ENCODE measurements at places on chromosomes 2 and 18.
A peak's percentile ranks its signal among the peaks of the same experiment; 100 is the strongest.

- DNase-seq: no peak
These were observed 30.1 kb upstream of the ODC1 start for GRCh38 chr2:10478298-10478625.

DNA sequence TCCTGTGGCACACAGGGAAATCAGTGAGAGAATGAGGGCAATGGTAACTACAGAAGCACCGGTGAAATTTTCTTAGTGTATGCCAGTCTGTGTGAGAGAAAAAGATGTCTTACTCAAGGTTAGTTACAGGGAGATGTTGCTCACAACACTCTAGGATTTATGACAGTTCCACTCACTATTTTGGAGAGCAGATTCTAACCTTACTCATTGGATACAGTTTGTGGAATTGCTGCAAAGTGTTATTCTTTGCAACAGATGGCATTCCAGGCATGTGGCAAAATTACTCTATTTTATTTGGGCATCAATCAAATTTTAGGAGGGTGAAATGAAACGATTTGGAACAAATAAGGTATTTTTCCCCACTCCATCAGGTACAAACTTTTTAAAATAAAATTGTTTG is 449.1 kb downstream of the PIK3C3 start:
- no peak for DNase-seq

DNA sequence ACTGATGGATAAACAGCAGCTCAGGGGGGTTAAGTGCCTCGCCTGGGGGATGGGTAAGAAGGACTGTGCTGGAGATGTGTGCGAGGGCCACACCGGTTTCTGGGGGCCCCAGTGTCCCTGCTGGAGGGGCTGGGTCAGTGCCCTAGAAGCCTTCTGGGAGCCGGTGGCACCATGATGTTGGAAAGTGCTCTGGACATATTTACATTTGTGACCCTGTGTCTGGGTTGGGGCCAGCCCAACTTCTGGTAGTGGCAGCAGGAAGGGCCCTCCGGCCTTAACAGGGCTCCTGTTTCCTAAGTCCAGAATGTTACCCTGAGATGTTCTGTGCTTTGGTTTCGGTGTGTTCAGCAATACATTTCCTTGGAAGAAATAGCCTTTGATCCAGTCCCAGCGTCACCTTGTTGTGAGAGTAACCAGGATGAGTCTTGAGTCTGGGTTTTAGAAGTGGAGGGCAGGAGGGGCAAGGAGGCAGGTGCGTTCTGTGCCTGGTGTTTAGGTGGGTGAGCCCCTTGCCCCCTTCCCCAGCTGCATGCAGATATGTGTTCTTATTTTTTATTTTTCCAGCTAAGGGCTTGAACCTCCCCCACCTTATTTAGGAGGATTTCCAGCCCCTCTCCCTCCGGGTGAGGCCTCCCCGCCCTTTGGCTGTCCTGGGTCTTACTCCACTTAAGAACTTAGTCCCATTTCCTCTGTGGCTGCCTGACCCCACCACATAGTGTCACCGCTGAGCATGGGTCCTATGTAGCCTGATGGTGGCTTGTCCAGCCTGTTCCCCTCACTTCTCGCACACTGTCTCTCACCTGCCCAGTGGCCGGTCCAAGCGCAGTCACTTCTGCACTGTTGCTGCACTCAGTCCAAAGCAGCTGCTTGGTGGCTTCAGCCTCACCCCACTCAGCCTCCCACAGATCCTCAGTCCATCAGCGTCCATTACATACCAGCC is 132.7 kb upstream of the HS6ST1 start:
- no peak for DNase-seq

GRCh38 chr18:21141668-21142422 is 30.2 kb upstream of the ROCK1 start:
- DNase-seq: no peak

- no peak for DNase-seq
These were observed 184.8 kb upstream of the SOX11 start for GRCh38 chr2:5507367-5507766.

GRCh38 chr2:199488772-199489400 is 31.1 kb upstream of the SATB2 start:
- DNase-seq: no peak

DNA sequence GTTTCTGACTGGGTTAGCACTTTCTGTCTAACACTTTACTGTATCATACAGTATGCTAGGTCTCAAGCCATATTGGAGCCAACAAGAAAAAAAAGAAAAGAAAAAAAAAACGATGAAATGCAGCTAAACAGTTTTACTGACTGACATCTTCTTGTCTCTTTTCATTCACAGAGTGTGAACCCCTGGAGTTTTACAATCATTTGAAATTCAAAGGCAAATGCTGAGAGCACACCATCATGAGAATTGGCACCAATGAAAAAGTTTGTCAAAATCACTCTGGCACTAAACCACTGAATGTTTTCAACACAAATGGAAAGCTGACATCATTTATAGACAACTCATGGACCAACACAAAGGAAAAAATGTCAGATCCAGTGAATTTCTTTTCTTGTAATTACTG is 513.3 kb downstream of the LRRTM4 start:
- DNase-seq: no peak

GRCh38 chr2:16170675-16171424 is 230.5 kb downstream of the MYCN start:
- no peak for DNase-seq

- no peak for DNase-seq
These were observed 44.8 kb downstream of the ZNF532 start for GRCh38 chr18:58909521-58909920.

GRCh38 chr2:54770211-54770610 is 46.7 kb downstream of the EML6 start:
- no peak for DNase-seq

DNA sequence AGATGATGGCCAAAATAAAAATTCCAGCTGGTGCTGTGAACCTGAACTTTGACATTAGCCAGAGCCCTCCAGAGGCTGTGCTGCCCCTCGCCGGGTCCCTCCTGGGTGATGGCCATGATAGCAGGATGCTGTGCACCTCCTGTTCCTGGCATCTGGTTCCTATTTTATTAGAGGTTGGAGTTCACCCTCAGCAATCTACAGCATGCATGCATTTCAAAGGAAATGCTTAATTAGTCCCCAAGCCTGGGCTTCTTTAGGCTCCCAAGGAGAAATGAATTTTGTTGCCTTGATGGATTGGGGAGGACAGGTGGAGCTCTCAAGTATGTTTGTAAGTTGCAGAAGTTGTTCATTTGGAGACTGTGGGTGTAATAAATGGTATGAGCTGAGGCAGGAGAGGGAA is 166.9 kb downstream of the GLI2 start:
- no peak for DNase-seq

DNA sequence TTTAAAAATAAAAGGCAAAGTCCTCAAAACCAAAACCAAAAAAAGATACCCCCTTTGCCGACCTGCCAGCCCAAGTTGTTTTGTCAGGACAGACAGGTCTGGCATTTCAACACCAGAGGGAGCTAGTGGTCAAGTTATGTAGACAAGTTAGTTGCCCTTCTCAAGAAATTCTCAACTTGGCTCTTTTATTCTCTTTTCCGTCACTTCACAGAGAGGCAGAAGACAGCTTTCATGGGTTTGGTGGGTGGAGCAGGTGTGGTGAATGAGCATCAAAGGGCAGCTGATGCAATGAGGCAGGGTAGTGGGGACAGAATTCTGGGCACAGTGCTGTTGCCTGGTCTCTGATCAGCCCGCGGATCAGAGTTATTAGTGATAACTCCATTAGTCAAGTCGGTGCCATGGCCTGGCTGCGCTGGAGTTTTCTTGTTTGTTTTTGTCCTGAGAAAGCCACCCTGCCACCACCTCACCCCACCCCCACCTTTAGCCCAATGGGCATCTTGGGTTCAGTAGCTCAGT is 303.7 kb upstream of the EPAS1 start:
- DNase-seq: peak; percentile 52

DNA sequence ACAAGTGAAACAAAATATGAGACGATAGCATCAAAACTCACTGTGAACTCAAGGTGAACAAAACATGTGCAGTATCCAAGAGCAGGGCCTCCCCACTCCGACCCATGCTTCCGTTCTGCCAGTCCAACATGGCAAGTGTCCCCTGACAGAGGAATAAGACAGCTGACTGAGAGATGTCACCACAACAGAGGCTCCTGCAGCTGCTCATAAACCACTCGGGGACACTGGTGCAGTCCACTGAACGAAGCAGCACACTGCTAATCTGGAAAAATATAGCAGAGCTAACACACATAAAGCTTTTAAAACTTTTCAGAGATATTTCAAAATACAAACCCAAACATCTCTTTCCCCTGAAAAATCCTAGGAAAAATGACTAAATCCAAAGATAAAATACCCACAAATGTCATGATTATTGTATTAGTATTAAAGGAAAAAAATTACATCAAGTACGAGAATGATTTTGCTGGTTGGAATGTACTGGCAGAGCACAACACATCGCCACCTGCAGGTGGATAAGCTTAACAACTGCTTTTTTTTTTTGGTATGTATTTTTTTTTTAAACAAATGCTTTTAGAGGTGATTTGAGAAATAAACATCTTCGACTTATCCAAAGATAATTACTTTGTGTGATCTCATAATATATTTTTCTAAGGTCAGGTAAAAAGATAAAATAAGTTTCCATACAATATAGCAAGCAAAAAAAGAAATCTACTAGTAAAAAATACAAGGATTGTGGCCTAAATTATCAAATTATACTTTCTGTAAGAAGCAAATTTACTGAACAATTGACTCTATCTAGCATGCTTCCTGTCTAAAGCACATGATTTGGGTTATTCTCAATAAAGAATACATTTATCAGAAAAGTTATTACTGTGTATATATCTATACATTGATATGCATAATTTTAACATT is 18.6 kb downstream of the THADA start:
- DNase-seq: peak; percentile 18

DNA sequence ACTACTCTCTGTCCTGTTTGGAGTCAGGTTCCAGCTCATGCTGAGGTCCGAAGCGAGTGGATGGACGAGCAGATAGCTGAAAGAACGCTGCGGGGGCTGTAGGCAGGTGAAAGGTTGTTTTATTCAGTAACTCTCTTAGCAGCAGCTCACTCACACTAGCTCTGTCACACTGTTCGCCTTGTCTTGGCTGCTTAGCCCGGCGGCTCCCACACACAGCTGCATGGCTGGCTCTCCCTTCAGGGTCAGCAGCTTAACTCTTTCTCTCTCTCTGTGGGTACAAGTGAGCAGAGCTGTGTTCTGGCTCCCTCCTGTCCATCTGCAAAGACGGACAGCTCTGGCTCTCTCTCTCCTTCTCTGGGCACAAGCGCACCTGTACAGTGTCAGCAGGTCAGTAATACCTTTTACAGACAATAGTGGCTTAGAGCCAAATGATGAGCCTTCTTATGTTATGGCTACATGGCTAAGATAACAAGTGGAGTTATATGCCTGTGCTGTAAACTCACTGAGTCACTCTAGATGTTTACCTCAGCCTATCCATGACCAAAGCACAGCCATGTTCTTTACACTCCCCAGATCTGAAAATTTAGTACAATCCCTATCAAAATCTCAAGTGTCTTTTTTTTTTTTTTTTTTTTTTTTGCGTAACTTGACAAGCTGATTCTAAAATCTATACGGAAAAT is 149.3 kb downstream of the GALNT1 start:
- no peak for DNase-seq

DNA sequence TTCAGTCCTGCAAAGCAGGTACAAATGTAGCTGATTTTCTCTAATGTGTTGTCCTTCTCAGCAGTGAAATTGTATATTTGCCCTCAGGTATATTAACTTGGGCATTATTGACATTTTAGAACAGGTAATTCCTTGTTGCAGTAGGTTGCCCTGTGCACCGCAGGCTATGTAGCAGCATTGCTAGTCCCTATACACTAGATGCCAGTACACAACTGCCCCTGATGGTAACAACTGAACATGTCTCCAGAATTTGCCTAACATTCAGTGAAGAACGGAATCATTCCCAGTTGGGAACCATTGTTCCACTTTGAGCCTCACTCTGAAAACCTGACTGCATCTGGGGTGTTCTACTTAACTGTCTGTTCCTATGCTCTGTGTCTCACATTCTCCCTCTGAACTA is 23.1 kb upstream of the TFPI start:
- no peak for DNase-seq

DNA sequence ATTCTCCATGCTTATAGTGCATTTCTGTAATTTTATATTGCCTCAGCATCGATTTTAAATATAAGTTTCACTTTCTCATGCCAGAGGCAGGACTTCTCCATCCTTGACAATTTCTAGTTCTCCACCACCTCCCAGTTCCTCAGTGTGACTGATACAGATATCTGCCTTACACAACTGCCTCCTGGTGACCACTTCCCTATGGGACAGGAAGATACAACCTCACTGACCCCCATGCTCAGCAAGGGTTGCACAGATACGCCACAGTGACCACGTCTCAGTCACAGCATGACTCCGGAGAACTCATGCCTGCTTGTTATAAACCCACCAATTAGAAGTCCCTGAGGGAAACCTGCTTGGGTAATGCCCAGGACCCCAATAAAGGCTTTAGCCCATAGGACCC is 284.0 kb upstream of the MC4R start:
- DNase-seq: no peak

GRCh38 chr2:70046534-70046933 is 40.7 kb upstream of the PCBP1 start:
- DNase-seq: no peak

DNA sequence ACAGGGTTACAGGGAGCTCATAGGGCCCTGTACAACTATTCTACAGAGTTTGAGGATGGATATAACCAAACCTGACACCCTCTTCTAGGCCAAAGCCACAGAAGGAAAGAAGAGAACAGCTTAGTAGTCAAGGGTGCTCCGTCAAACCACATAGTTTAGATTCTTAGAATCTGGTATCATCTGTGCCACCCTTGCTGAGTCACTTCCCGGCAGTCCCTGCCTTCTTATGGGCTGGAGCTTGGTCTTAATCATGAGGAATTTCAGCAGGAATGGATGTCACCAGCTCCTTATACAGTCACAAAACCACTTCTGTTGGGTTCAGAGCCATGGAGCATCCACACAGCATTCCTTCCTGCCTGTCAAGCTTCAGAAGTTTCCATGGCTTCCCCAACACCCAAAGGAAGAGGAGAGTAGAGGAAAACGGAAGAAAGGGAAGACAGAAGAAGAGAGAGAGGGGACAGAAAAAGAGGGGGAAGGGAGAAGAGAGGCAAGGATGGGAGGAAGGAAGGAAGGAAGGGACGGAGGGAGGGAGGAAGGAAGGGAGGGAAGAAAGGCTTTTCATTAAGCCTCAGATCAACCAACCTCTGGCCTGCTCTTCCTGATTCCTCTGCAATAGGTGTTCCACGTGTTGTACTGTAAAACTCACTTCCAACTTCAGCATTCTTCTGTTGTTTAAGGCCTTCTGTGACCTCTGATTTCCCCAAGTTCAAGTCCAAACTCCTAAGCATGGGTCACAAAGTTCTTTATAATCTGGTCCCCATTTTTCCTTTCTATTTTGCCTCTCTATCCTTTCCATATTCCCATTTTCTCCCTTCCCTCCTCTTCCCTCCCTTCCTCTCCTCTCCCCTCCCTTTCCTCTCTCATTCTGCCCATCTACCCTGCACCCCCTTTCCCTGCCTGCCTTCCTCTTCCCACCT is 246.1 kb upstream of the TNP1 start:
- DNase-seq: no peak
